ENCODE measurements at places on chromosomes 13 and 19.

DNA sequence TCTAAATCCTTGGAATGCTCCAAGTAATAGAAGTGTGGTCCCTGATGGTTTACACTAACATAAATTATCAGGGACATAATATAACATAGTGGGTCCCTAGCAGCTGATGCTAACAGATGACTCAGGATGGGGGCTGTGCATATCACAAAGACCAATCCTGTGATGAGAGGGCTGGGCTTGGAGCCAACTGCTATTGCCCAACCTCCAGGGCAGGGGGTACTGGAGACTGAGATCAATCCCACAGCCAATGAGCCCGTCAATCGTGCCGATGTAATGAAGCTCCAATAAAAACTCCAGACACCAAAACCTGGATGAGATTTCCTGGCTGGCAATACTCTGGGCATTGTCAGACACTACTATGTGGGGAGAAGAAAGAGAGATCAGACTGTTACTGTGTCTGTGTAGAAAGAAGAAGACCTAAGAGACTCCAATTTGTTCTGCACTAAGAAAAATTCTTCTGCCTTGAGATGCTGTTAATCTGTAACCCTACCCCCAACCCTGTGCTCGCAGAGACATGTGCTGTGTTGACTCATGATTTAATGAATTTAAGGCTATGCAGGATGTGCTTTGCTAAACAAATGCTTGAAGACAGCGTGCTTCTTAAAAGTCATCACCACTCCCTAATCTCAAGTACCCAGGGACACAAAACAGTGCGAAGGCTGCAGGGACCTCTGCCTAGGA, 33.4 kb downstream of the ABCC4 start:
- no peak for DNase-seq

GRCh38 chr19:40365010-40365409, 16.5 kb downstream of the PLD3 start:
- DNase-seq: no peak

GRCh38 chr19:54616057-54616456, 14.2 kb upstream of the LILRB1 start:
- no peak for DNase-seq

DNA sequence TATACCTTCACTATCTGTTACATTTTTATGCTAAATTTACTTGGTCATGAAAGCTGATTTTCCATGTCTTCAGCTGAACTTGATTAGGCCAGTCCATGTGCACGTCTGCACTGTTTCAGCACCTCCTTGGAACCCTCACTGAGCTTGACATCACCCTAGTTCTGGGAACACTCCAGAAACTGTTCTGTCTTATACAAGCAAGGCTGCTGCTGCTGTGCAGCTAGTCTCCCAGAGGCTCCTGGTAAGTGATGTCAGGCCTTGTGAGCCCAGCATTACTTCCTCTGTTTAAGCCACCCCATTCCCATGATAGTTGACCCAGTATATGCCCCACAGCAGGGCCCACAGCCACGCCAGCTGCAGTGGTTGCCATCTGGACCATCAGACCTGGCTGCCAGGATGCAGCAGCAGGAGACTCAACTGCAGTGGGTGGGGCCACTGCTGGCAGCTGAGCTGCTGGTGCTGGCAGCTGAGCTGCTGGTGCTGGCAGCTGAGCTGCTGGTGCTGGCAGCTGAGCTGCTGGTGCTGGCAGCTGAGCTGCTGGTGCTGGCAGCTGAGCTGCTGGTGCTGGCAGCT, 90.5 kb upstream of the AKAP11 start:
- DNase-seq: no peak

DNA sequence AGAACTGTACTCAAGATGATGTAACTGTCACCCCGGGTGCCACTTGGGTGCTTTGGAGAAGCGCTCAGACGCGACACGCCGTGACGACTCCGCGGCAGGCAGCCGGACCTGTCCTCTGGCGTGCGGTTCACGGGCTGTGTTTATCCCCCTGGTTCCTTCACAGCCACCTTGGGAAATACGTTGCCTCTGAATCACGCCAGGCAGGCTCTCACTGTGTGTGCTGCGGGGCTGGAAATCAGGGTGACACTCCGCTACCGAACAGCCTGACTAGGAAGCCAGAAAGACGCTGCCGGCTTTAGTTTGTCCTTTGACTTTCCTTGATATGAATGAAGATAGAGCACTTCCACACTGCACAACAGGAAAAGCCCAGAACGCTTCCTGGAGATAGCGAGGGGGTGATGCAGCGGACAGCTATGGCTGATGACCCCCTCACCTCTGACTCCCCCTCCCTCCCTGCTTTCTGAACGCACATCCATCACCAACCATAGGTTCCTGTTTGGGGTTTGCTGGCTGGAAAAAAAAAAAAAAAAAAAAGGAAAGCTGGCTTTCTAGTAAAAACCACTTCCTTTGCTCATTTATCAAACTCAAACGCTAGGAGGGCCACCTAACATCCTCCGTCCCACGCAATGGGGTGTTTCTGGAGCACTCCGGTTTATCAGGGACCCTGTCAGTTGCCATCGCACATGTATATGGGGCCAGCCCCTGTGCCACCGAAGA, 3.7 kb upstream of the GP6 start:
- DNase-seq: peak; percentile 10

DNA sequence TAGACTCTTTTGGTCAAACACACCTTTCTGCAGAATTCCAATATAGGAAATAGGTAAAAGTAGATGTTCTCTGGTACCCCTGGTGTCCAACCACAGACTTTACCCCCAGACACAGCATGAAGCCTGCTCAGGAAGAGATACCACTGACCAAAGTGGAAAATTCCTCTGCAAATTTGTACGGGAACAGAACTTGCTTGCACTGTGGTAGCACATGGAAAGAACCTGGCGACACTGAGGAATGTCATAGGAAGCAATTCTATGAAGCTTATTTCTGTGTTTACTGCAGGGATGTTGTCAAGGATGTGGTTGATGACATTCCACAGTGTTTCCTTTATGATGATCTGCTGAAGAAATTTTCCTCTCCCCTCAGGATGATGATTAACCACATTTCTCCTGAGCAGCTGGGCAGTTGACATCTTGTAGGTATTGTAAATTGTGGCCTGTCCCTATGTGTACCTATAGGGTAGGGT, 48.9 kb upstream of the TNFSF11 start:
- no peak for DNase-seq

GRCh38 chr13:26280295-26280694, 26.4 kb downstream of the CDK8 start:
- no peak for DNase-seq

DNA sequence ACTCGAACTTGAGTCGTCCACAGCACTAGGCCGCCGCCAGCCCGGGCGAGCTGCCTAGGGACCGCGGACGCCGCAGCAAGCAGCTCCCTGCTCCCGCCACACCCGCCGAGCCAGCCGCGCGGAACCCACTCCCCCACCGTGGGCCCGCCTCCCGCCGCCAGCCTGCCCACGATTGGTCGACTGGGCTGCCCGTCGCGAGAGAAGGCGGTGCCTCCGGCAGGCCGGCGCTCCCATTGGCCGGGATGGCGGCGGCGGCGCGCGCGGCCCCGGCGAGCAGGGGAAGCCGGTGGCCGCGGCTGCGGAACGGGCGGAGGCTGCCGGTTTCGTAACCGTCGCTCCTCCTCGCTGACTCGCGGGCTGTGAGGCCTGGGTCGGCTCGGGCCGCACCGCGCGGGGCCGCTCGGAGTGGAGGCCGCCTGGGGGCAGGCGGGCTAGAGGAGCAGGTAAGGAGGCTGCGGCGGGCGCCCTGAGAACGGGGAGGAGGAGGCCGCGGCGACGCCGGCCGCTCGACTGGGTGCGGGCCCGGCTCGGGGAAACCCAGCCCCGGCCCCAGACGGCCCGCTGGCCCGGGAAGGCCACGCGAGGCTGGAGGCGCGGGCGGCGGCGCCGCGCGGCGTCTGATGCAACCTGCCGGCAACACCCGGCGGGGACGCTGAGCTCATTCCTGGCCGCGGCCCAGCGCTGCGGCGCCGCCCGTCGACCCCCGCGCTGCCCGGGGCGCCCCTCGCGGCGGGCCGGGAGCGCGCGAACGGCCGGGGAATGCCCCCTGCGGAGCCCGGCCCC, at the start of gene CEBPG:
Gene CEBPG, plus strand, starts transcription at position 257 of the 783 bp plus-strand sequence. CDS start 5,531 bp downstream, outside the sequence.
- DNase-seq: peak; percentile 89

DNA sequence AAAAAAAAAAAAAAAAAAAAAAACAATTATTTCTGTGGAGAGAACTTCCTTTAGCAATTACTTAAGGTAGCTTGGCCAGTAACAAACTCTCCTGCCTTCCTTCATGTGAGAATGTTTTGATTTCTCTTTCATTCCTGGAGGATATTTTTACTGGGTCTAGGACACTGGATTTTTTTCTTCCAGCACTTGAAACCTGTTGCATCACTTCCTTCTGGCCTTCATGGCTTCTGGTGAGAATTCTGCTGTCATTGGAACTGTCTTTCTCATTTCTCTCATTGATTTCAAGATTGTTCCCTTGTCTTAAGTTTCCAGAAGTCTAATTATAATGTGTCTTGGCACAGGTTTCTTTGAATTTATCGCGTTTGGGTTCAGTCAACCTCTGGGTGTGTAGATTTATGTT, 19.3 kb upstream of the RAB20 start:
- no peak for DNase-seq

DNA sequence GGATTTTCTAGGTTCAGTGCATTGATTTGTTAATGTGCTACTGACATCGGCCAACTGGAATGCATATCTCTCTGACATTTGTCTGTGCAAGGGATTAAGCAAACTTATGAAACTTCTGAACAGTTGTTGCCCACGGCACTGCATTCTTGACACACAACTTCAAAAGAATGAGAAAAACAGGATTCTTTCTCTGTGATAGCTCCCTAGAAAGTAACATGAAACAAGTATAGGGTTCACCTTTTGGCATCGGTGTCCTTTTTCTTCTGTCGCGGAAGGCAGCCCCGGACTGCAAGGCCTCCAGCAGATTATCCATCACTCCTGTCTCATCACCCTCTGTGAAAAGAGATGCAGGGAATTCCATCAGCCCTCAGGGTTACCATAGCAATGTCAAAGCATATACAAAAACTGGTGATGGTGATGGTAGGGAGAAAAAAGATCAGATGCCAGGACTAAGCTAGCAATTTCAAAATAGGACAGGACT, 389.2 kb downstream of the DIAPH3 start:
- DNase-seq: no peak

DNA sequence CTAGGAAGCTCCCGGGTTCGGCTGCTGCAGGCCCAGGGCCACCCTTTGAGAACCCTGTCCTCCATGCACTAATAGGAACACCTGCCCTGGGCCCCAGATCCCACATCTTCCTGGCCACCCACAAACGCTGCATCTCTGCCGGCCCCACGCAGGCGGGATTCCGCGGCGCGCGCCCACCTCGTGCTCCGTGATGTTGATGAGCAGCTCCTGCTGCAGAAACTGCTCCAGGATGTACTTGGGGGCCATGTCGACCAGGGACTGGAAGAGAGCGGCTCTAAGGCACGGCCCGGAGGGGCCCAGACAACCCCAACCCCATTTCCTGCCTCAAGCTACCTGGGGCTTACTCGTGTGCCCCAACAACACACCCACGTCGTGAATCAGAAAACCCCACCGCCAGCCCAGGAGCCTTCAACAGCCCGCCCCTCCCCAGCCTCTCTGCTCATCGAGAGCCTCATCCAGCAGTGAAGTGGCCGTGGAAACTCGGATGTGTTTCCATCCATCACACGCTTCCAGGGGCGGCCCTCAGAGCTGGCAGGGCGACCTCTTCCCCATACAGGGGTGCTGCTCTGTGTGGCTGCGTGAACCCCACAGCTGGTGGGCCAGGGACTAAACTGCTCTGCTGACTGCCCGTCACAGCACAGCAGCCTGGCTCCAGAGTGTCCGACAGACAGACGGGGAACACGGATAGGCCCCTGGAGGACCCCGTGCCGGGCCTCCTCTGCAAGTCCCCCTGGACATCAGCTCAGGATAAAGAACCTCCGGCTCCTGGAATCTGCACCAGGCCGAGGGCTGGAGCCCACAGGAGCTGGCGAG, 4.2 kb downstream of the POLR2E start:
- no peak for DNase-seq
